Epithelial cell of proximal tubule (primary cell): ENCODE measurements at places on chromosomes 11 and 22.

GRCh38 chr22:45993841-45994240 is 16.9 kb upstream of the WNT7B start:
- no peak for DNase-seq

DNA sequence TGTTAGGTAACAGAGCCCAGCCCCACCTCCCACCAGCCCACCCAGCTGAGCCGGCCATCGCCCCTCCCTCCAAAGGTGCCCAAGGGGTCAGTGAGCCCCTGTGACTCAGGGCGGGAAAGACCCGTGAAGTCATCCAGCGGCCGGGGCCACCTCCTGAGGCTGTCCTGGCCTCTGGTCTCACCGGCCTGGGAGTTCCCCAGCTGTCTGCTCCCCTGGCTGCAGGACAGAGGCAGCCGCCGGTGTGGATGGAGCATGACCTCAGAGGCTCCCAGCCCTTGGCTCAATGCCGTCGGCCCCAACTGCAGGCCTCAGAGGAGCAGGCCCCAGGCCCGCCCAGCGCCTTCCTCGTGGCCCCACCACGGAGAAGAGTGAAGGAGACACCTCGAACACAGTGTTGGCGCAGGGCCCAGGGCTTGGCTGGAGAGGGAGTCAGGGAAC is 28.7 kb downstream of the RPL3 start:
- no peak for DNase-seq

- no peak for DNase-seq
Measured at GRCh38 chr11:60748821-60749220, 7.8 kb upstream of the MS4A15 start.

GRCh38 chr11:95908826-95909225 is 15.1 kb downstream of the MTMR2 start:
- no peak for DNase-seq

DNA sequence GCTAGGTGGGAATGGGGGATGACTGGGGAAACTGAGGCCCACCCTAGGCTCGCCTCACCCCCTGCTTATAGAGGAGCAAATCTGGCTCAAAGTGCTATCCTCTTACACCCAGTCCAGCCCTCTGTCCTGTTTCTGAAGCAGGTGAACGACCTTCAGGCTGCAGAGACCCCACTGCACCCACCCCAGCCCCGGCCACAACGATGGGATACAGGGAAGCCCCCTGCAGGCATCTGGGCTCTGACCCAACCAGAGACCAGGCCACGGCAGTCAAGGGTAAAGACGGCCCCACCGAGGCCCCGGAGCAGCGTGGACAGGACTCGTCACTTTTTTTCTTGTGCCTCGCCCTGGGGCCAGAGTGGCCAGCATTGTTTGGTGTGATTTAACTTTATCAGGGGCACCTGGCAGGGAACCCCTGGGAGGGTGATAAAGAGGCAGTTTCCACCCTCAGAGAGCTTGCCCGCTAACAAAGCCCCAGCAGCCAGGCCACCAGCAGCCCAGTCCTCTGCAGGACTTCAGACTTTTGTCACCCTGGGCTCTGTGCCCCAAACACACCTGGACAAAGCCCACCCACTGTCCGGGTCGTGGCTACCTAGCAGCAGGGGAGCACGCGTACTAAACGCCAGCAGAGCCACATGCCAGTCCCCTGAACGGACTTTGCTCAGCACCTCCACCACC is 612.6 kb downstream of the TBC1D22A start:
- DNase-seq, result no peak

DNA sequence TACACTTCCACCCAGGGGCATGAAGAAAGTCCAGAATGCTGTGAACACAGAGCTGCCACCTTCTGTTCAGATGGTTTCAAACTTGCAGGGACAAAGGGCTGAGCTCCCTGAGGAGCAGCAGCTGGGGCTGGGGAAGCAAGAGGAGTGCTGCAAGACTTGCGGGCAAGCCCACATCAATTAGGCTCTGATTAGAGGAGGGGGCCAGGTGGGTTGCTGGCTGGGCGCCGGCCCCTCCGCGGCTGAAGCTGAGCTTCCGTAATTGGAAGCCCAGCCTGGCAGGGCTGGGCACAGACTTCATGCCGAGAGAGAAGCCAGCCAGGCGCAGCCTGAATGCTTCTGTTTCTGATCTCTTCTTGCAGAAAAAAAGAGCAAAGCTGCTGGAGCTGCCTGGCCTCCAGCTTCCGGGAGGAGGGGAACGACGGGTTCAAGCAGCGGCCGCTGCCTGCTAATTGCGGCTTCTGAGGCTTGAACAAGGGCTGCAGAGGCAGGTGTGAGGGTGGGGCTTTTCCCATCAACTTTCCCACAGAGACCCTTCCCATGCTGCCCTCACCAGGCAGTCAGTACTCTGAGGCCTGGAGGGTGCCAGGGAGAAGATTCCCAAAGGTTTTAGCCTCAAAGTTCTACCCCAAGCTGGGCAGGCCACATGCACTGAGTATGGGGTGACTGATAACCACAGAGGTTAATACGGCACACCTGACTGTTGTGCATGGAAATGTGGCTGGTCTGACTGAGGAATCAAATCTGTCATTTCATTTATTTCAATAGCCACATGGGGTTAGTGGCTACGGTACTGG is 91.1 kb upstream of the LMO1 start:
- DNase-seq, result no peak

- no peak for DNase-seq
Measured at GRCh38 chr11:61027141-61027840, 55.8 kb downstream of the CD6 start.
